ENCODE measurements at places on chromosomes 4 and X.

DNA sequence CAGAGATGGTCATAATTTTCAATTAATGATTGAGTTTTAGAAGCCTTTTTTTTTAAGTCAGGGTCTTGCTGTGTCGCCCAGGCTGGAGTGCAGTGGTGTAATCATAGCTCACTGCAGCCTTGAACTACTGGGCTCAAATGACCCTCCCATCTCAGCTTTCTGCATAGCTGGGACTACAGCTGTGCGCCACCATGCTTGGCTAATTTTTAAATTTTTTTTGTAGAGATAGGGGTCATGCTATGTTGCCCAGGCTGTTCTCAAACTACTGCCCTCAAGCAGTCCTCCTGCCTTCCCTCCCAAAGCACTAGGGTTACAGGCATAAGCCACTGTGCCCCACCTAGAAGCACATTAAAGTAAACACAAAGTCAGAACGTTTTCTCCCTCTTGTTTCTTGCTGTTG is 51.7 kb downstream of the HTT-AS start:
- DNase-seq = no peak

DNA sequence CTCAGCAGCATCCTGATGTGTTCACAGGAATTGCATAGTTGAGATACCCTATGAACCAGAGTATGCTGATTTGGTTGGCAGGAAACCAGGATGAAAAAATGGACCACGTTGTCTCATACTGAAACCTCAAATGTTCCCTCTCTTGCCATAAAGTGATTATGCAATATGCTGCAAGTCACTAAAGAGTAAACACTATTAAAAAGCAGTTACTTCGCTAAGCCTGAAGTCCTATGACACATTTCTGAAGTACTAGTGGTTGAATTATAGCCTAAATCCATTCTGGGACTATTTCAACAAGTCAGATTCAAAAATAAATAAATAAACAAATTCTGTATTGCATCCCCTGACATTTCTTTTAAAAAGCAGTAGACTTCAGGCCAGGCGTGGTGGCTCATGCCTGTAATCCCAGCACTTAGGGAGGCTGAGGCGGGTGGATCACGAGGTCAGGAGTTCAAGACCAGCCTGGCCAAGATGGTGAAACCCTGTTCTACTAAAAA is 106.0 kb upstream of the NAP1L5 start:
- DNase-seq = peak; percentile 87

DNA sequence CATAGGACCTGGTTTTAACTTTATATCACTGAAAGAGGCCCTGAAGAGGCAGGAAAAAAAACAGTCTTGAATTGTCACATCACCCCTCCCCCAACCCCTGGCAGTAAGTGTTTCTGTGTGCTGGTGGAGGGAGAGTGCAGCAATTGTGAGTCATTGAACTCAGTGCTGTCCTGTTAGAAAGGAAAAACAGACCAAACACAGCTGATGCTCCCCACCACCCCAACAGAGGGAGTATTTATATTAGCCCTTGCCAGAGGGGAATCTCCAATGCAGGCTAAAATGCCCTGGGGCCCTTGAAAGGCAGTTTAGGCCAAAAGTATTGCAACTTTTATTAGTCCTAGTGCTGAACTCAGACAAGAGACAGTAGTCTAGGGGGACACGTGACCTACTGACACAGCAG is 197.8 kb upstream of the AGTR2 start:
- no peak for DNase-seq

DNA sequence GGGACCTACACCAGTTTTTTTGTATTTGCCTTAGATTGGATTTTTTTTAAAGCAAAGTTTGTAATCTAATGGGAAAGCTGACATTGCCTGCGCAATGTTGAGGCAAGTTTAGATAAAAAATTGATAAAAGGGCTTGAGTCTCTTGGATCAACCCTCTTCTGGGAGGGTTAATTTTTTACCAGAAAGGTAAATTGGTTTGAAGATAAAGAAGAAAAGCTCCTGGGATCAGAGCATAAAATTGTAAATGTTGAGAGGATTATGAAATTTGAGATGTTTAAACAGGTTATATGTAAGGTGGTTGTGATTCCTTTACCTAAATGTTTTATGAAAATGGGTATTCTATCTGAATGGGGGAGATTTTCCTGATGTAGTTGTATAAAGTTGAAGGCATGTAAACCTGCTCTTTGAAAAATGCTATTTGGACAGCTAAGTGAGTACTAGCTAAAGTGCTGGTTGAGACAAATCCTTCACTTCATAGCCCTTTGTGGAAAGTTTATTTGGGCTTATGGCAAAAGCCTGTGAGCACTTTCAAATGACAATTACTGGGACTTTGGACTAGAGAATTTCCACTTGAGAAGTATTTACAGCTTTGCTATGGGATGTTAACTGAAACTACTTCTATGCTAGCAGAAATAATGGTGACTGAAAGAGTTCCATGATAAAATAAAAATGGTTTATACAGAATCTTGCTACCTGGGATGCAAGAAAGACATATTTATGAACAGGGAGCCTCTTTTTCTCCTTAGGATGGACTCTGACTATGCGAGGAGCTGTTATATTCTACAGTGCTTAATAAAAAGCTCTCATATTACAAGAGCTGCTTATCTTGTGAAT is 56.2 kb downstream of the UGT2B10 start:
- DNase-seq = no peak

GRCh38 chr4:35358001-35358584 is 886.2 kb downstream of the ARAP2 start:
- no peak for DNase-seq

GRCh38 chrX:69318651-69319340 is 153.5 kb upstream of the PJA1 start:
- DNase-seq = no peak

- no peak for DNase-seq
These were observed 82.2 kb upstream of the PCDH18 start for GRCh38 chr4:137614491-137614890.

GRCh38 chr4:24076811-24077210 is 187.0 kb upstream of the PPARGC1A start:
- DNase-seq = no peak

GRCh38 chr4:168805341-168805740 is 204.7 kb downstream of the CBR4 start:
- no peak for DNase-seq

GRCh38 chr4:177826973-177827372 is 384.7 kb upstream of the AGA start:
- no peak for DNase-seq

DNA sequence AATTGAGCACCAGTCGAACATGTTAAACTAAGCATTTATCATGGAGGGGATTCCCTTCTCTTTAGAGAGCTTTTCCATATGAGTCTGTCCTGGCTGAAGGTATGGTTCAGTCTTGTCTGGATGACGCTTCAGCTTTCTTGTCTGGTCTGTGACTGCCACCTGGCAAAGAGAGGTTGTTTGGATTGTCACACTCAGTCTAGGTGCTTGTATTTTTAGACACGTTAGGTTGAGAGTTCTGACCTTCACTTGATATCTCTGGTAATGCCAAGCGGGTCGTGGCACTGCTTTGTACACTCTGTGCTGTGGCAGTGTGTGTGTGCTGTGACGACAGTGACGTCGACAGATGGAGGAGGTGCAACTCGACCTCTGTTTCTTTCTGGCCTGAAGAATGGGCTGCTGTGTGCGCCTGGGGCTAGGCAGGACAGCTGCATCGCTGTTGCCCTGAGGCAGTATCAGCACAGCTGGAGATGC is 12.6 kb downstream of the NOCT start:
- DNase-seq = no peak

DNA sequence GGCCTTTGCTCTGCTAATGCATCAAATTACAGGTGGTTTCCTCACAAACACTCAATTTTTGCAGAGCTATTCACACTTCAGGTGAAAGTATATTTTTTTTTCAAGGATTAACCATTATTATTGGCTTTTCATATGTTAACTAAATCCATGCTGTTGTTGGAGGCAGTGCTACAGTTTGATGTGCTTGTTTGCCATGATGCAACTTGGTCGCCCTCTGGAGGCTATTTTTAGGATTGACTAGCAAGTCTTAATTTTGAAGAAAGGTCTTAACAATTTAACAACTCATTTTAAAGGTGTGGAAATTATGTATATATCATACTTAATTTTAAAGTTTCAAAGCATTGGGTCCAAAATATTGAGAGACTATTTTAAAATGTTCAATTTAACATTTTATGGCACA is 168.8 kb upstream of the FAM47A start:
- DNase-seq = peak; percentile 3

GRCh38 chr4:175413561-175413960 is 398.5 kb downstream of the GPM6A start:
- no peak for DNase-seq
